ENCODE measurements at places on chromosomes 7 and 10. TPM values are rescaled to one million over a fixed set of nuclear protein-coding genes. Genes with fewer than 3 reads are reported as not detected.

- H3K27me3 ChIP-seq, result peaks cover 18% of the 10 kb centered on the region
- peaks cover 6% of the 10 kb centered on the region for H3K36me3 ChIP-seq
- peaks cover 9% of the 10 kb centered on the region for H3K4me1 ChIP-seq
- H3K27ac ChIP-seq, result peak overlapping the region; percentile 20
- peak; percentile 33 for DNase-seq
These were observed 11.6 kb upstream of the TNPO3 start for GRCh38 chr7:129066290-129067131.

The PRSS1 gene
- total RNA-seq, result not detected

- H3K4me3 ChIP-seq, result no peak overlapping the region
- H3K27ac ChIP-seq, result no peak overlapping the region
- peaks cover 60% of the 10 kb centered on the region for H3K27me3 ChIP-seq
- no peaks in the 10 kb centered on the region for H3K36me3 ChIP-seq
- H3K4me1 ChIP-seq, result no peaks in the 10 kb centered on the region
These were observed 37.5 kb downstream of the PTN start for GRCh38 chr7:137305901-137306621.

GRCh38 chr7:1950066-1950451 lies 280.0 kb downstream of the ELFN1 start:
- no peaks in the 10 kb centered on the region for H3K36me3 ChIP-seq
- DNase-seq, result no peak
- no peak overlapping the region for H3K27ac ChIP-seq
- no peaks in the 10 kb centered on the region for H3K4me1 ChIP-seq
- no peaks in the 10 kb centered on the region for H3K27me3 ChIP-seq

DNA sequence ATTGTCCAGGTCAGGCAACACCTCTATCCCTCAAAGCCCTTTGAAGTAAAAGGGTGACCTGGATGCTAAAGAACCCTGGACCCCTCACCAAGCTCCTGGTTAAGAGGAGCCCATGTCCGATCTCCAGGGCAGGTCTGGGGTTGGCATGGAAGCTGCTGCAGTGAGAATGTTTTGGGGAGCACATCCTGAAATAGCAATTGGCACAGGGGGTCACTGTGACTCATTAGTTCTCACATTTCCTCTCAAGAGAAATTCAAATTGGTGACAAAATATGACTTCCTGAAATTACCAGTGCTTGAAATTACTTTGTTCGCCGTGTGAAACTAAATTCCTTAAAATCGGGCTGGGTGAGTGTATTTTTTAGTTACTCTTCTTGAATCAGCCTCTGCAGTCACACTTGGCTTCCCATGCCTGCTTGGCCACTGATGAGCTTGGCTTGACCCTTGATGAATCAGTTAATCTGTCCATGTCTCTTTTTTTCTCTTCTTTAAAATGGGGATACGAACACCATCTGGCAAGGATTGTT lies 18.8 kb upstream of the ARHGAP22 start:
- H3K27me3 ChIP-seq, result peaks cover 12% of the 10 kb centered on the region
- H3K4me1 ChIP-seq, result no peaks in the 10 kb centered on the region
- no peaks in the 10 kb centered on the region for H3K36me3 ChIP-seq
- H3K27ac ChIP-seq, result no peak overlapping the region
- H3K4me3 ChIP-seq, result no peak overlapping the region

The KAZALD1 gene
- 6.7 TPM for total RNA-seq

DNA sequence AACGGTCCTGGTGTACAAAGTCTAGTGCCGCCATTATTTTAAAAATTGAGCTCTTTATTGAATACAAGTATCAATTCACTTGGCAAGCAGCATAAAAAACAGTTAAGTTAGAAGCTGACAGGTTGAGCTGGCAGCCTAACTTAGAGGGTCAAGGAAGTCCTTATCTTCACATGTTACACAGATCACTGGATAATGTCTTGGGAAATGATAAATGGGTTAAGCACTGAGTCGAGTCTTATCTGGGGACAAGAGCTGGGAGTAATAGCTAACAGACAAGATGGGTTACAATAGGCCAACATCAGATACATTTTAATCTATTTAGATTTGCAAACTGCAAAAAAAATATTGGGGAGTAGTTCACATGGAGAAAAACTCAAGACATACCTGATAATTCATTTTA lies 34.2 kb downstream of the SLC18A2 start:
- H3K27me3 ChIP-seq, result no peaks in the 10 kb centered on the region
- H3K4me3 ChIP-seq, result no peak overlapping the region
- H3K27ac ChIP-seq, result no peak overlapping the region
- peaks cover 11% of the 10 kb centered on the region for H3K4me1 ChIP-seq
- no peak for DNase-seq
- H3K36me3 ChIP-seq, result peaks cover 5% of the 10 kb centered on the region

GRCh38 chr7:18202315-18203045 lies 174.8 kb upstream of the PRPS1L1 start:
- no peaks in the 10 kb centered on the region for H3K36me3 ChIP-seq
- no peak overlapping the region for H3K27ac ChIP-seq
- no peak for DNase-seq
- no peak overlapping the region for H3K4me3 ChIP-seq
- no peaks in the 10 kb centered on the region for H3K27me3 ChIP-seq
- H3K4me1 ChIP-seq, result peaks cover 4% of the 10 kb centered on the region

- DNase-seq, result no peak
- no peaks in the 10 kb centered on the region for H3K4me1 ChIP-seq
- no peak overlapping the region for H3K4me3 ChIP-seq
- H3K36me3 ChIP-seq, result no peaks in the 10 kb centered on the region
- H3K27me3 ChIP-seq, result no peaks in the 10 kb centered on the region
These were observed 57.1 kb downstream of the CHRM2 start for GRCh38 chr7:136925556-136925955.

The GJD4 gene
- total RNA-seq, result not detected

- H3K4me1 ChIP-seq, result peaks cover 8% of the 10 kb centered on the region
- H3K27ac ChIP-seq, result no peak overlapping the region
- peaks cover 41% of the 10 kb centered on the region for H3K27me3 ChIP-seq
- no peak for DNase-seq
These were observed 341.1 kb downstream of the CXCL12 start for GRCh38 chr10:44043646-44044375.

Measured in MCF 10A (cell line).